ENCODE measurements at places on chromosomes 16 and 17.

- no peak for DNase-seq
Observed at GRCh38 chr17:81804559-81805399, 829 bp downstream of the GCGR start.

GRCh38 chr16:54930869-54931119 lies 129 bp downstream of the IRX5 start:
- no peak for DNase-seq

- no peak for DNase-seq
Observed at GRCh38 chr16:57165483-57165882, 20.4 kb downstream of the PSME3IP1 start.

- DNase-seq, result no peak
Observed at GRCh38 chr16:28897826-28898225, 19.5 kb downstream of the ATP2A1 start.

DNA sequence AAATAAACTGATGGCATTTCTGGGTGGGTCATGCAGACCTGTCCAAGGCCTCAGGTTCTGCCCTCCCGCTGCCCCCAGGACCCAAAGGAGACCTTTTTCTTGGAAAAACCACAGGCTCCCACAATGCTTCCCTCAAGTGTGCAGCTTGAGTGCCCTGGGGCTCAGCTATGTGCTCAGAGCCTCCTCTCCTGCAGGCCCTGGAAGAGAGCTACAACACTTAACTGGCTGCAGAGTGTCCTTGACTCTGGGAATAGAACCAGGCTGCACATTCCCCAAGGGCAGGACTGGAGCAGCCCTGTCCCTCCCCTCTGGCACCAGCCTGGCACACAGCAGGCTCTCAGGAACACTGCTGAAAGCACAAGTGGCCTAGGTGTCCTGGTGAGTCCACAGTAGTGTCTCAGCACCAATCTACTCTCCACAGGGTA lies 4.8 kb upstream of the SREBF1 start:
- no peak for DNase-seq

DNA sequence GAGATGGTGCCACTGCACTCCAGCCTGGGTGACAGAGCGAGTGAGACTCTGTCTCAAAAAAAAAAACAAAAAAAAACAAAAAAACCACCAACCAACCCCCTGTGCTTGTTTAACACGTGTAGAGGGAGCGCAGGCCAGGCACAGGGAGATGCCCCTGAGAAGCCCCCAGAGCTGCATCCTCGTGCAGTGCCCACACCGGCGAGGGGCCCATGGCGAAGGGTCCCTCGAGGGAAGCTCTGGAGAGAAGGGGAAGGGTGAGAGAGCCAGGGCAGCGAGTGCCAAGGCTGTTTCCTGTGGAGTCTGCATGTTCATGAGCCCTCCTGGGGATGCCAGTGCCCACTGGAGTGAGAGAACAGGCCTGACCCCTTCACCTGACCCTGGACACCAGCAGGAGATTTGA lies 47.8 kb upstream of the GSE1 start:
- DNase-seq, result no peak

Data from activated CD4-positive, alpha-beta T cell treated with anti-CD3 and anti-CD28 coated beads, Interleukin-2, Interleukin-4, amounts not matched to agents 100 ng/mL and 50 ng/mL, durations not matched to agents 16 hours and 8 hours (primary cell).